ENCODE measurements at places on chromosomes 6 and 20.
A peak's percentile ranks its signal among the peaks of the same experiment; 100 is the strongest.

GRCh38 chr20:52096117-52096516 lies 95.5 kb downstream of the ZFP64 start:
- DNase-seq = no peak

GRCh38 chr6:39388606-39389483 lies 66.3 kb upstream of the KCNK16 start:
- no peak for DNase-seq

GRCh38 chr20:6070829-6071695 lies 17.2 kb upstream of the LRRN4 start:
- no peak for DNase-seq

GRCh38 chr6:149249370-149250357 lies 67.8 kb upstream of the TAB2 start:
- DNase-seq = no peak

GRCh38 chr20:34240693-34241615 lies at the start of gene ASIP:
Gene ASIP, plus strand, starts transcription at chr20:34241423. Its CDS starts 18,952 bp downstream, at chr20:34260375.
- no peak for DNase-seq

DNA sequence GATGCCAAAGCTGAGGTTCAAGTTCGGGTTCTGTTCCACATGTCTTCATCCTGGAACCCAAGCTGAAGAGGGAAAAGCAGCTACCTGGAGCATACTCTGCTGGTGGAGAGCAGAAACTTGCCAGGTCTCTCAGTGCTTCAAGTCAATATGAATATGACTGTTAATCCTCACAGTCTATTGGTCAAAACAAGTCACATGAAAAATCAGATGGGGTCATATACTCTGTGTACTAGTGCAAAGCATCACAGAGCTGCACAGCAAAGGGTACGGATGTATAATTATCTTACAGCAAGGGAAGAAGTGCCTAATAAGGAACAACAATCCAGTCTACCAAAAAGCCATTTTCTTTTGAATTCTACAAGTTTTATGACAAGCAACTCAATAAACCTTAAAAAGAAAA lies 11.6 kb downstream of the NCOA7 start:
- DNase-seq = no peak

DNA sequence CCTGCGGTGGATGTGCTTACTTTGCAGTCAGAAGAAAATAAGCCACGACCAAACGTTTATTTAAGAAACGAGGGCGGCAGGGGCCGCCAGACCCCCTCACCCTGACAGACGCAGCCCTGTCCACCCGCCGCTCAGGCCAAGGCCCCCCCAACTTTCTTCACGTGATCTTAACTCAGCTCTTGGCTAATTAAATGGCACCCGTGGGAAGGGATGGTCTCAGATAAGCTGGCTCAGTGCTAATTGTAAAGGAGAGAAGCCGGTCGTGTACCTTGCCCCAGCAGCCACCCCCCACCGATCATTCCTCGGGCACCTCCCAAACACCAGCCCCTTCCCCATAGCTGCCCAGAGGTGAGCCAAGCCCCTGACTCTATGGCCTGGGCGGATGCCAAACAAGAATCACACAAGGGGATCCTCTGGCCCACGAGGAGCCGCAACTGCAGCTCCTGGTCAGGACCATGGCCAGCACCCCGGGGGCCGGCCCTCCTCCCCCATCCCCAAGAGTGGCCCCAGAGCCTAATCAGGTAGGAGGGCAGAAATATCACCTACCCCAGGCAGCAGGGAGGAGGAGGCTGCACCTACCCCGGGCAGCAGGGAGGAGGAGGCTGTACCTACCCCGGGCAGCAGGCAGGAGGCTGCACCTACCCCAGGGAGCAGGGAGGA lies 11.2 kb downstream of the KCNQ2 start:
- no peak for DNase-seq

DNA sequence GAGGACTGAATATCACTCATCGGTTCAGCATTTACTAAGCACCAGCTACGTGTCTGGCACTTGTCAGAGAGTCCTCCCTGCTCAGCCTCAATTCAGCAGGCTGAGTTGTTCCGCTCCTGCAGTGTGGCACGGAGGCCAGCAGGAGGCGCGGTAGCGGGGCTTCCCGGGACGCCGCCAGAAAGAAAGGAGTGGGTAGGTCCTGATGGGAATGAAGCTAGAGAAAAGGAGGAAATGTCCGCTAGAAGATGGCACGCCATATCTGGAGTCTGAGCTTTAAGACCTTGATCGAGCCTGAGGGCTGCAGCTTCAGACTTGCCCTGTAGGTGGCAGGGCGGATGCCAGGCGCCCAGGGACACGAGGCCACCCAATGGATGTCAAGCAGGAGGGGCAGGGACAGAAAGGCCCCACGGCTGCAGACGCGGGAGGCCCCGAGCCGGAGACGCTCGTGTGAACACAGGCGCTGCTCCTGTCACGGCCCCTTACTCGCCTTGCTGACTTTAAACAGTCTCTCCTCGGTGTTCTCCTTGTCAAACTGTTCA lies 18.7 kb downstream of the SERPINB6 start:
- DNase-seq = peak; percentile 51

- DNase-seq = no peak
These were observed 50.4 kb downstream of the RIN2 start for GRCh38 chr20:19808498-19808897.

- no peak for DNase-seq
These were observed 81.0 kb downstream of the RIN2 start for GRCh38 chr20:19839053-19839452.

DNA sequence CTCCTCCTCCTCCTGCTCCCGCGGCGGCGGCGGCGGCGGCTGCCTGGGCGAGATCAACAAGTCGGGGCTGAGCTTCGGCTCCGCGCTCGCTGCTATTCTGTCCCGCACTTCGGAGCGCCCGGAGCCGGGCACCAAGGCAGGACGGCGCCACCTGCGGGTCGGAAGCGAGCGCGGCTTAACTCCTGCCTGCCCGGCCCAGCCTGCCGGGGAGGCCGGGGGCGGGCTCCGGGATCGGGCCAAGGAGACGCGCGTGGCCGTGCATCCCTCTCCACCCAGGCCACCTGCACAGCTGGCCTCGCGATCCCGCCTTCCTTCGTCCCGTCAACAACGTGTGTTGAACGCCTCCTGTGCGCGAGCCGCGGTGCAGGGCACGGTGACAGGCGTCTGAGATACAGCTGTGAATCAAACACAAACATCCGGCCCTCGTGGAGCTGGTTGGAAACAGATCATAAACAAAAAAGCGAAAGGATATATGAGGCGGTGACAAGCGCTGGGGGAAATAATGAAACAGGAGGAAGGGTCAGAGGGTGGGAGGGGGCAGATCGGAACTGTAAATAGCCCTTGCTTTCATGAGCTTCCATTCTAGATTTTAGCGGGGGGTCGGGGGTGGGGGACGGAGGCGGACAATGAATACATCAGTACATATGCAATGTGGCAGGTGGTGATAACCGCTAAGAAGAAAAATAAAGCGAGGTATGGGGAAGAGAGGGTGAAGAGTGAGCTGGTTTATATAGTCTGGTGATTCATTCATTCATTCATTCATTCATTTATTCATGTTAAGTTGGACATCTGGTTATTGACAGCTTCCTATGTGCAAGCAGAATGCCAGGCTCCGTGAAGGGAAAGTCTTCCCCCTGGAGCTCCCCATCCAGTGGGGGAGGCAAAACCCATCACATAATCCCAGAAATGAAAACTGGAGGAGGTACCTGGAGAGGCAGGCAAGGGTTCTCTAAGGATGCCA lies 2.0 kb upstream of the KCNB1 start:
- peak; percentile 47 for DNase-seq

DNA sequence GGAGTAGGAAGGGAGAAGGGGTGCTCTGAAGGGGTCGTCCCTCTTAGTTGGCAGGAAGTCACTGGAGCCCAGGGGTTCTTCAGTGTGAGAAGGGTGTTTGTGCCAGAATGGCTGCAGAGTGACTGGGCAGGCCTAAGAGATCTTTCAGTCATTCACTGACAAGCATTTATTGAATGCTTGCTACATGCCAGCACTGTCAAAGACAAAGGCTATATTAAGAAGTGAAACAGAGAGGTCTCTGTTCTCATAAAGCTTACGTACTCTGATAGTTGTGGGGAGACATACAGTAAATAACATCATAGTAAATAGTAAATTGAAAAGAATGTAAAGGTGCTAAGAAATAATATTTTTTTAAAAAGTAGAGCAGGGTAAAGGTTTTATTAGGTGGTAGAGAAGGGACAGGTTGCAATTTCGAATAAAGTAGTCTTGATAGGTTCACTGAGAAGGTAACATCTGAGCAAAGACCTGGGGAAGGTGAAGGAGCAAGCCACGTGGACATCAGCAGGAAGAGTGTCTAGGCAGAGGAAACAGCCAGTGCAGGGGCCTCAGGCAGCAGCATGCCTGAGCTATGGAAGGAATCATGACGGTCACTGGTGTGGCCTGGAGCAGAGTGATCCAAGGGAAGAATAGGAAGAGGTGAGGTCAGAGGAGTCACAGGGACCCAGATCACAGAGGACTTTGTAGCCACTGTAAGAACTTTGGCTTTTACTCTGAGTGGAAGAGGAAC lies 36.3 kb upstream of the RNF8 start:
- no peak for DNase-seq

DNA sequence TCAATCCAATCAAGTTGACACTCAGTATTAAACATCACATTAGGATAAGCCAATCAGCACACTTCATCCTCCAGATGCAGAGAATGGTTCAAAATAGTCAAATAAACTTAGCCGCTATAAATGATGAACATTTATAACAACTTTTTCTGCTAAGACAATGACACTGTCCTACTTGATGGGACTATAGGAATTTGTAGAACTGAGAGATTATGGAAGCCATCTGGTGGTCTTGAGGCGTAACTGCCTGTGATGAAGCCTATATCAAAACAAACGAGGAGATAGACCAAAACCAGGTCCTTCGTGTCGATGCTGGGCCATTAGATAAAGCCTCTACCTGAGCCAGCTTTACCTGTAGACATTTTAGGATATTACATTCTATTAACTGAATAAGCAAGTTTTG lies 631.1 kb downstream of the COL12A1 start:
- DNase-seq = no peak

DNA sequence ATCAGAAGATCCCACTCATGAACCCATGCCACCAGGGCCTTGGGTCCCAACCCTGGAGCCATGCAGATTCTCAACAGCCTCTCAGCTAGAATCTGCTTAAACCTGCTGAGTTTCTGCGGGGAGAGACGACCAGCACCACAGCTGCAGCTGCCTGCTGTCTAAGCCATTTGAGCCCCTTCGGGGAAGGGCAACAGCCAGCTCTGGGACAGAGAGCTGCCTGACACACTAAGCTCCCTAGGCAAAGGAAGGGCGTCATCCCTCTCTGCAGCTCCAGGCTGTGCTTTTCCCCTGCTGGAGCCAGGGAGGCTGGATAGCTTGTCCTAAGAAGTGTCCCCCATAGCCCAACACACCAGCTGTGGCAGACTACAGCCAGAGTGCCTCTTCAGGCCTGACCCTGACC lies 182.5 kb downstream of the OTOR start:
- DNase-seq = no peak

GRCh38 chr6:118859517-118860064 lies 34.4 kb upstream of the ASF1A start:
- DNase-seq = no peak
